Sciatic nerve (tissue), 2 donors: ENCODE measurements at places on chromosomes 6 and 20. TPM values are rescaled to one million over a fixed set of nuclear protein-coding genes. Genes with fewer than 3 reads are reported as not detected.

The COL19A1 gene
- total RNA-seq: 0.98 TPM

The TMEM244 gene
- not detected for total RNA-seq

The KCNK16 gene
- total RNA-seq: not detected

GRCh38 chr6:156883497-156884252 lies 106.5 kb downstream of the ARID1B start:
- no peak for DNase-seq

DNA sequence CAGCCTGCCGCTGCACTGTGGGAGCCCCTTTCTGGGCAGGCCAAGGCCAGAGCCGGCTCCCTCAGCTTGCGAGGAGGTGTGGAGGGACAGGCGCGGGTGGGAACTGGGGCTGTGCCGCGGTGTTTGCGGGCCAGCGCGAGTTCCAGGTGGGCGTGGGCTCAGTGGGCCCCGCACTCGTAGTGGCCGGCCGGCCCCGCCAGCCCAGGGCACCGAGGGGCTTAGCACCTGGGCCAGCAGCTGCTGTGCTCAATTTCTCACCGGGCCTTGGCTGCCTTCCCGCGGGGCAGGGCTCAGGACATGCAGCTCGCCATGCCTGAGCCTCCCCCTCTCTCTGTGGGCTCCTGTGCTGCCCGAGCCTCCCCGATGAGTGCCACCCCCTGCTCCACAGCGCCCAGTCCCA lies 388.1 kb downstream of the PHF3 start:
- no peak for DNase-seq

- DNase-seq: no peak
These were observed 348.3 kb downstream of the DHX35 start for GRCh38 chr20:39310363-39310995.

- DNase-seq: no peak
These were observed 154.2 kb upstream of the TSHZ2 start for GRCh38 chr20:52817981-52818380.

DNA sequence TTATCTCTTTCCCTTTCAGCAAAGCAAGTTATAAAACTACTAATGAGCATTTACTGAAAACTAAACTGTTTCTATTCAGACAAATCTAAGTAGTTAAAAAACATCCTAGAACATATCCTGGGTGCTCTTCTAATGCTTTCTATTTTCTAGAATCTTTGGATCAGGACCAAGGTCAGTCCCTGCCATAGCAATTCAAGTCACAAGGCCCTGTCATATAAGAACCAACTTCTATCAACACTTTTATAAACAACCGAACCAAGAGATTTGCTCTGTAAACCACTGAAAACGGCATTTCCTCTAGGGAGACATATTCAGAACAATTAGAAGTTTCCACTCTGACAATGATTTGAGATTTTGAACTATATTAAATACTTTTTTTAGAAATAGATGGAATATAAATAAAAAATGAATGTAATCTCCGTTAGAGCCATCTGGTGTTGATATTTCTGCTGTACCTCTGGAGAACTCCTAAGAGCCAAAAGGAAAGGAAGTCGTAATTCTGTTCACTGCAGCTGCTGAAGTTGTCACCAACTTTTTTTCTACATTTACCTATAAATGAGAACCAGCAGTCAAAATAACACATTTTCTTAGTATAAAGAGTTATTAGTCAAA lies 51.4 kb upstream of the LGSN start:
- no peak for DNase-seq

DNA sequence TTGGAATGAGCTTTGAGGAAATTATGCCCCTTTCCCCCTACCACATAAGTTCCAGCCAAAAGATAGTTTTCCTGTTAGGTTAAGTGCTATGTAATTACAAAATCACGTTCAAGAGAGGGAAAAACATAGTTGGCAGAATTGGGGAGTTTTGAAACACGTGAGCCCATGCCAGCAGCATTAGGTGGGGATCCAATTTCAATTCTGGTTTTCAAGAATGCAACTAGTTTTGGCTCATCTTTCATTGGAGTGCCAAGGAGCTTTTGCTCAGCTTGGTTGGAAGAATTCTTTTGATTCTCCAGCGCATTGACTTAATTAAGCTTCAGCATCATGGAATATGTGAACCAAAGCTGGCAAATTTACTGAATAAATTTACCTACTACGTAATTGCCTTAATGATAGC lies 95.9 kb downstream of the SAMD5 start:
- DNase-seq: no peak

DNA sequence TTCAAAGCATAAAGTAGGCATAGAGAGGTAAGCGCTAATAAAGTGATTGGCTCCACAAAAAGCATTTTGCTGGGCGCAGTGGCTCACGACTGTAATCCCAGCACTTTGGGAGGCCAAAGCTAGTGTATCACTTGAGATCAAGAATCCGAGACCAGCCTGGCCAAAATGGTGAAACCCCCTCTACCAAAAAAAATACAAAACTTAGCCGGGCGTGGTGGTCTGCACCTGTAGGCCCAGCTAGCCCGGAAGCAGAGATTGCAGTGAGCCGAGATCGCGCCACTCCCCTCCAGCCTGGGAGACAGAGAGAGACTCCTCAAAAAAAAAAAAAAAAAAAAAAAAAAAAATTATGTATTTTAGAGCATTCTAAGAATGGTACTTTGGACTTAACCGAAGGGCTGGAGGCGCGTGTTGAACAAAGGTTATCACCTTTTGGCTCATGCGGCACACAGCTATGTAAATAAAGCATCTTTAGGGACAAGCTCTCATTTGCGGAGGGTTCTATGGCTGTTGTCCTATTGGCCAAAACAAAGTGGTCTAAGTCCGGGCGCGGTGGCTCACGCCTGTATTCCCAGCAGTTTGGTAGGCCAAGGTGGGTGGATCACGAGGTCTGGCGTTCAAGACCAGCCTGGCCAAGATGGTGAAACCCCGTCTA lies 17.4 kb downstream of the HFE start:
- DNase-seq: no peak

DNA sequence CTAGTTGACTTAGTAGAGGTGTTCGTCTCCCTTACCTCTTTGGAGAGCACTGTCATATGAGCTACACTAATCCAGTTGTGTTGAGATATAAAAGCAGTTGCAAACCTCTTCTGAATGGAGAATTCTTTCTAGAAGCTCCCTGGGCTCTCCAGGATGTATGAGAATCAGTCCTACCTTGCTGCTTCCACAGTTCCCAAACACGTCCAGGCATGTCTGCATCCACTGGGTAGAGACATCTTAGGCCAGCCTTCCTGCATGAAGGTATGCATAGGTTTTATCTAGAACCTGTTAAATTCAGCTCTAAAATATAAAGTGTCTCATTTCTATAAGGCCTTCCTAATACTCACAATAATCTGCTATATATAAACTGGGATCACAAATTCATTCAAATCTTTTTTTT lies 297.7 kb downstream of the CDC5L start:
- DNase-seq: no peak

GRCh38 chr6:100803264-100804045 lies 77.7 kb downstream of the ASCC3 start:
- no peak for DNase-seq

GRCh38 chr6:55198715-55199114 lies 24.4 kb downstream of the HCRTR2 start:
- no peak for DNase-seq
